ENCODE measurements at places on chromosomes 3 and 15.
A peak's percentile ranks its signal among the peaks of the same experiment; 100 is the strongest.

GRCh38 chr3:77780278-77780996, 740.5 kb downstream of the ROBO2 start:
- DNase-seq: no peak

DNA sequence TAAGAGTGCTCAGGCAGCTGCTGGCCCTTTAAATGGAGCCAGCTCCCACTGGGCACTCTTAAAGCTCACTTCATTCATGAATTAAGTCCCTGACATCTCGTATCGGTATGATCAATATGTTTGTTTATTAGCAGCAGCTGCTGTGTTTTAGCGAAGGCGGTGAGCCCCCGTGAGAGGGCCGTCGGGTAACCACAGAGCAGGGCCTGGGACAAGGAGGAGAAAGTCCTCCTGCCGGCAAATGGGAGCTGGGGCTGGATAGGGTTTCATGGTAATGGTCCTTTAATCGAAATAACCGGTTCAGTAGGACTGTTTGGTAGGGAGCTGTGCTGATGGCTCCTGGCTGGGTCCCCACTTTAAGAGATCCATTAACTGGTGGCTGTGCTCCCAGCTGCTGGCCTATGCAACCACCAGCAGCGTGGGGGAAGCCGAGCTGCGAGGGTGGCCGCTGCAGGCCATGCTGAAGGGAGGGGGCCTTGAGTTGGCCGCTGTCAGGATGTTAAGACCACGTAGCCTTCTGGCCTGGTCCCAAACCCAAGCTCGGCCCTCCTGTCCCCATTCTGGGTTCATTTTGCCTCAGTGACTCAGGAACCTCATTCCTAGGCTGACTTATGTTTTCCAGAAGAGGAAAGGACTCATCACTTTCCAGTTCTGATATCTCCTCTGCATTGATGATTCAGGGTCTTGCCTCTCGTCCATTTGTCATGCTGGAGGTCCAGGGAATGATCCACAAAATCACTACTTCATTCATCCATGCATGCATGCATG, 67.6 kb upstream of the NTRK3 start:
- DNase-seq: no peak

DNA sequence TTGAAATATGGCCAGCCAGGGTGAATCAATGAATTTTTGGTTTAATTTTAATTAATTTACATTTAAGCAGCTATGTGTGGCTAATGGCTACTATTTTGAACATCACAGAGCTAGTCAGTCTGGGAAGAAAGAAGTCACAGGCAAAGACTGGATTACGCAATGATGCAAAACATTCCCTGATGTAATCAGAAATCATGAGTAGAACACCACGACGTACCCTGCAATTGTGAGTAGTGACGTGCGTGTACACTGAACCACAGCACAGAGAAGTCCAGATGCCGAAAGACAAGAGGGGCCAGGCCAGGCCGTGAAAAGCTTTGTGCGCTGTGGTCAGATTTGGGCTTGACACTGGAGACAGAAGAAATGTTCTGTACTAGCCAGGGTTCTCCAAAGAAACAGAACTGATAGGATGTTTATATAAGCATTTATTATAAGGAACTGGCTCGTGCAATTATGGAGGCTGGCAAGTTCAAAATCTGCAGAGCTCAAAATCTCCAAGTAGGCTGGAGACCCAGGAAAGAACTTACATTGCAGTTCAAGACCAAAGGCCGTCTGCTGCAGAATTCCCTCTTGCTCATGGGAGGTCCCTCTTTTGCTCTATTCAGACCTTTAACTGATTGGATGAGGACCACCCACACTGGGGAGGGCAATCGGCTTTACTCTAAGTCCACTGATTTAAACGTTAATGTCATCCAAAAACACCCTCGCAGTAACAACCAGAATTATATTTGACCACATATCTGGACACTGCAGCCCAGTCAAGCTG, 44.6 kb downstream of the SH3BP5 start:
- DNase-seq: no peak

DNA sequence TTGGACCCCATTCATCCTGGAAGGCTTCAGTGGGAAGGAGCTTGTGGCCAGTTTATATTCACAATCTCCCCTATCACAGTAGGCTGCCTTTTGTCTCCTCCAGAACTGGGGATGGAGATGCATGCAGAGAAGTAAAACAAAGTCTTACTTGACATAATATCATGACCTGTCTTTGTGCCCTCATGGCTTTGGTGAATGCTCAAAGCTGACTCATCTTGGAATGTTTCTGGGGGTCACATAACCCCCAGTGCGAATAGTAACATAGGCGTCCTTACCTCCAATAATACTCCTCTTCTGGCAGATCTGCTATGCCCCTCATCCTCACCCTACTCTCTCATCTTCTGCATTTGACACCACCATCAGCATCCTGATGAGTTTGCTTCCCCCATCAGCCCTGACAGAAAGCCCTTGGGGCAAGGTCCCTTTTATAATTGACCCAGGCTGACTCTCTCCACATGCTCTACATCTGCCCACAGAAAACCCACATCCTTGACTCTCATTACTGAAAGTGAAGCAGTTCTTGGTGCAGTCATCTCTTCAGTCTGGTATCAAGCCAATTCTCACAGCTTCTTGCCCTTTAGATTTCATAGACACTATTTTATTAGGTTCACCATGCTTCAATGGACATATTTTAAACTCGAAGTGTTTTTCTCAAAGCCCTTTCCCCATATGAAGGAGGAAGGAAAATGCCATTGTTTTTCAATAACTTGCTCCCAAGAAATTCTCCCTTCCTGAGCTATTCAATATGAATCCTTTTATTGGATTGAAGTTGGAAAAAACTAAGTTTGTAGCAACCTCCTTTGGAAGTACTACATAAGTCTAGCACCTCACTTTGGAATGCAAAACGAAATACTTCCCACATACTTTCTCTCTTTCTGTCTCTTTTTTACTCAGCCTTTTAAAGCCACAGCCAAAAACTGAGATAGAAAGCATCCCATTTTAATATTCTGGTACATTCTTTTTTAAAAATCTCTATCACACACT, 36.6 kb downstream of the OSTN start:
- DNase-seq: peak; percentile 78

GRCh38 chr15:23422099-23422945, 24.7 kb downstream of the GOLGA6L2 start:
- DNase-seq: no peak

DNA sequence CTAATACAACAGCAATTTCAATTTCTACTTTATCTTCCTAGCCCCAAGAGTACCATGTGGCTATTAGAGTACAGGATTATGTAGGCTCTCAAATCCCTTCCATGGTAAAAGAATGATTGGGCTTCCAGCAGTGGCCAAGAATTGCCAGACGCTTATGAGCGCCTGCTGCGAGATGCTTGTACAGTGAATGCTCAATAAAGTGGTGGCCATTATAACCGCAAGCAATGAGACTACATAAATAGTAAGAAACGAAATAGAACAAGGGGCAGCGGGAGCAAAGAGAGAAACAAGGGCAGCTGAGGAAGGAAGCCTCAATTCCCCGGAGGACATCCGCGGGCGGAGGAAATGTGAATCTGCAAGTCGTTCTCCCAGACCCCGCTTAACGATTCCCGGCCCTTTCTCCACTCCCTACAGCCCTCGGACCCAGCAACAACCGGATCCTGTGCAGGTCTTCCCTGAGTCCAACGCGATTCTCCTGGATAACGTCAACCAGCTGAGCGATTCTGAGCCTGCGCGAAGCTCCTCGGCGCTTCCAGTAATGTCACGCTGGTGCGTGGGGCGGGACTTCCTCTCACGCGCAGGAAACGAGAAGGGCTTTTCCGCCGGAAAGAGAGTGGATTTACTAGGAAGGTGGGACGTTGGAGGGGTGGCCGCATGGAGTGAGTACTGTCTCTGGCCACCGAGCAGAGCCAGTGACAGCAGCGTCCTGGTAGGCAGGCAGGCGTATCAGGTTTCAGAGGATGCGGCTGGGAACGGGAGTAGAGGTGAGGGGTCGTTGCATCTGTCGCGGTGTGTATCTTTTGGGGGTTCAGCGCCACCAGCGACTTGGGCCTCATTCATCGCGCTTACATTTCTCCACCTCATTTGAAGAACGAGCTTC, 40.5 kb upstream of the AP3B2 start:
- DNase-seq: peak; percentile 85

GRCh38 chr3:172329070-172329469, 119.2 kb downstream of the GHSR start:
- no peak for DNase-seq

DNA sequence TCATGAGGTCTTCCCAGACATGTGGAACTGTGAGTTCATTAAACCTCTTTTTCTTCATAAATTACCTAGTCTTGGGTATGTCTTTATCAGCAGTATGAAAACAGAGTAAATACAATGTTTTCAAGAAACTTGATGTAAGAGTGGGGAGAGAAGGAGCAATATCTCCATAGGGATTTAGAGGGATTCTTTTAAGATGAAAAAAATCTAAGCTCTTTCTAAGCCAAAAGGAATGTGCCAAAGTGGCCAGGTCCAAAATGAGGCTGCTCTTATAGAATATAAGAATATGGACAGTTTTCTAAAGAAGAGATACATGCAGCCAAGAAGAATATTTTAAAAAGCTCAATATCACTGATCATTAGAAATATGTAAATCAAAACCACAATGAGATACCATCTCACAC, 23.9 kb upstream of the RYK start:
- no peak for DNase-seq

- DNase-seq: peak; percentile 85
These were observed 32.3 kb upstream of the CTSH start for GRCh38 chr15:78977091-78977571.

- no peak for DNase-seq
These were observed 12.2 kb upstream of the TRANK1 start for GRCh38 chr3:36957063-36957462.

DNA sequence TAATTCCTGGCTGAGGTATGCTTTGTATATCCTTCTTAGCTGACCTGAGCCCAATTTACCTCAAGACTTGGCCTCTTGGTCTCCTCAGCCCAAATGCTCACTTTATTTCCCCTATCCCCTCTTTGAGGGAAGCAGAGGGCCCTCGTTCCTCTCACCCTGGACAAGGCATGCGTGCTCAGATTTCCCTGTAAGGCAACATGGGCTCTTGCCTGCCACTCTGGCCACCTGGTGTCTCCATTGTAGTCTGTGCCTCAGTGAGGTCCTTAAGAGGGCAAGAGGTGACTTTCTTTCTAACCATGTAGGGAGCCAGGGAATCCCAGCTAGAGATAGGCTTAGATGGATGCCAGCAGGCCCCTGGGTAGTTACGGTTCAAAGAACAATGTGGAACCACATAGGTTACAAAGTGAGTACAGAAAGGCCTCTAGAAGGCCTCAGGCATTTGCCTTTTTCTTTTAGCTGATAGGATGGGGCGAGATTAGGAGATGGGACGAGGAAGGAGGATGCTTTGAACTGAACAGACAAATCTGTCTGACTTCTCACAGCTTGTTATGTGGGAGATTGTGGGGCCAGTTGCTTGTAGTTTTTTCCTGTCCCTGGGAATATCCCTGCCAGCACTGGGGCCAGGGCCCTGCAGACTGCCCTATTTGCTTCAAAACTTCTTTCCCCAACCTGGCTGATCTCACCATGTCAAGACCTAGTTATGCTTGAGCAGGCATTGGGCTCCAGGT, 1.1 kb upstream of the INTS14 start:
- no peak for DNase-seq

DNA sequence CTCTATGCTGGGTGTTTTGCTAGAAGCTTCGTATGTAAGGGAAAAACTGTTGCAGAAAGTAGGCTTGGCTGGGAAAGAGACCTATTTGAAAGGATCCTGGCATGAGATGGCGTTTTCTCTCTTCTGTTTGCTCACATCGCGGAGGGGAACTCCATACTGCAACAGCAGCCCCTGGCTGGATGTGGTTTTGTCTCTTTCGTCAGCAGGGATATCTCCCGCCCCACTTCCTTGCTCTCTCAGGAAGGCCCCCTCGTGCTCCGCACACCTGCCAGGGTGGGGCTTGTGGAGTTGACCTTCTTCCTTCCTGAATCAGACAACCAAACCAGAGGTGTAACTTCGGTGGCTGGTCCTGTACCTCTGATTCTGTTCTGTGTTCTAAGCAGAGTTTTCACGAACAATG, 26.4 kb upstream of the MYZAP start:
- DNase-seq: no peak

DNA sequence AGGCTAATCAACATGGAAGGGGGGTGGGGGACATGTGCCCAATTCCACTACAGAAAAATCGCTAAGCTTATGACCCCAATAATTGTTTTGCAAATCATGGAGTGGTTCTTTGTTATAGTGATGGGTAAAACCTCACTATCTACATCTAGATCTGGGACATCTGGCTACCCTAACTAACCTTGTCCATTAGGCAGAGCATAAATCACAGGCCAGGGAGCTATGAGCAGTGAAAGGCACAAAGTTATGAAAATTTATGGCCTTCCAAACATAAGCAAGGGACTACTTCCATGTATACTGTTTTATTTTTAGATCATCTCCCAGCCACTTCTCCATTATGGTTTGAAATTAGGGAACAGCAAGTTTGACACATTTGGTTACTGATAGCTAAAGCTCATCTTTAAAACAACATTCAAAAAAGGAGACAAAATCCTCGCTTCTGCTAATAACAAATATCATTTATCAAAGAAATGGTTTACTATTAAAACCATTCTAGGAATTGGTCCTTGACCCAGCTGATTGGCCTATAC, 78.3 kb downstream of the RSL24D1 start:
- DNase-seq: no peak

DNA sequence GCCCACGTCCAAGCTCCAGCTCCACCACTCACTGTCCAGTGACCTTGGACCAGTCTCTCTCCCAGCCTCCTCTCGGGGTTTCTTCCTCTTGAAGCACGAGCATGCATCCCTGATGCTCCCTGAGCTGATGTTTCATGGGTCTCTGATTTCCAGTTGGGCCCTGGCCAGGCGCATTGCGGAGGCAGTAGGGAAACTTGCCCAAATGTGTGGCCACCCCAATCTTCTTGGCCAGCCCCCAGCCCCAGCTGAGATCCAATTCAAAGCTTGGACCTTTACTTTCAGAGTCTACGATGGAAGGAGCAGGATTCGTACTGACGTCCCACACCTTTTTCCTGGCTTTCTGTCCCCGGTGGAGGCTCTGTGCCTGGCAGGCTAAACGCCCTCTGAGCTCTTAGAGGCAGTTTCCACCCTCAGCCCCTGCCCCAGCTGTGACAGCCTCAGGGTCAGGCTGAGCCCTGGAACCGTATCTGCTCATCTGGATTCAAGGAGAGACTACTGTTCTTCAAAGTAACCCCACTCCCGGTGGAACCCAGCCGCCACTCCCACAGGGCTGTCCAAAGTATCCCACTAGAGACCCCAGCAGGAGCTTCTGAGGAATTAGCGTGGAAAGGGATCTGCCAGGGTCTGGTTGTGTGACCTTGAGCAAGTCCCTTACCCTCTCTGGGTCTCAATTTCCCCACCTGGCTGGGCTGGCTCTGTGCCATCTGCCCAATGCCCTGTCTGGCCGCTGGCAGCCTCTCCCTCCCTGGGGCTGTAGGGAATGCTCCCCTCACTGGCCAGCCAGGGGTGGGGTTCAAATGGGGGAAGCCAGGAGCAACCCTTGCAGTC, 37.4 kb downstream of the CPN2 start:
- DNase-seq: no peak
